Mesendoderm (in vitro differentiated cells): ENCODE measurements at places on chromosomes 6 and 20.

DNA sequence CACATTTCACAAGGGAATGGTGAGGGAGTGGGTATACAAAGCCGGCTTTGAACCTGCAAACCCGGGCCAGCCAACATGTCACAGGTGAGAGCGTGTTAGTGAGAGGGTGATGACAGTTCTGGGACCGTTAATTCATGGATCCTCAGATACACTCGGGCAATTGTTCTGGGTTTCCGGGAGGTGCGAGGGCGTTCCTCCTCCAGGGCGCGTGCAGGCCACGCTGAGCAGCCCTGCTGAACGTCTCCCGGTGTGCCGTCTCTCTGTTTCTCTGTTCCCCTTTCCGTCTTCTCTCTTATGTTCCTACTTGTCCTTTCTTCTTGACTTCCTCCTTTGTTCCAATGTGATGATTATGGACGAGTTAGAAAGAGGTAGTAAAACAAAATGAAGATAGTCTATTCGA, 130.0 kb upstream of the GMDS start:
- no peak overlapping the region for H3K27ac ChIP-seq
- no peak overlapping the region for H3K4me3 ChIP-seq
- H3K4me1 ChIP-seq: no peaks in the 10 kb centered on the region

GRCh38 chr20:10965936-10966470, 292.2 kb upstream of the JAG1 start:
- no peak for DNase-seq
- H3K27me3 ChIP-seq: no peaks in the 10 kb centered on the region

- H3K4me1 ChIP-seq: no peaks in the 10 kb centered on the region
- H3K36me3 ChIP-seq: no peaks in the 10 kb centered on the region
- no peak for DNase-seq
- H3K27me3 ChIP-seq: no peaks in the 10 kb centered on the region
- H3K4me3 ChIP-seq: no peak overlapping the region
Observed at GRCh38 chr6:100115407-100116101, 121.5 kb upstream of the MCHR2 start.

DNA sequence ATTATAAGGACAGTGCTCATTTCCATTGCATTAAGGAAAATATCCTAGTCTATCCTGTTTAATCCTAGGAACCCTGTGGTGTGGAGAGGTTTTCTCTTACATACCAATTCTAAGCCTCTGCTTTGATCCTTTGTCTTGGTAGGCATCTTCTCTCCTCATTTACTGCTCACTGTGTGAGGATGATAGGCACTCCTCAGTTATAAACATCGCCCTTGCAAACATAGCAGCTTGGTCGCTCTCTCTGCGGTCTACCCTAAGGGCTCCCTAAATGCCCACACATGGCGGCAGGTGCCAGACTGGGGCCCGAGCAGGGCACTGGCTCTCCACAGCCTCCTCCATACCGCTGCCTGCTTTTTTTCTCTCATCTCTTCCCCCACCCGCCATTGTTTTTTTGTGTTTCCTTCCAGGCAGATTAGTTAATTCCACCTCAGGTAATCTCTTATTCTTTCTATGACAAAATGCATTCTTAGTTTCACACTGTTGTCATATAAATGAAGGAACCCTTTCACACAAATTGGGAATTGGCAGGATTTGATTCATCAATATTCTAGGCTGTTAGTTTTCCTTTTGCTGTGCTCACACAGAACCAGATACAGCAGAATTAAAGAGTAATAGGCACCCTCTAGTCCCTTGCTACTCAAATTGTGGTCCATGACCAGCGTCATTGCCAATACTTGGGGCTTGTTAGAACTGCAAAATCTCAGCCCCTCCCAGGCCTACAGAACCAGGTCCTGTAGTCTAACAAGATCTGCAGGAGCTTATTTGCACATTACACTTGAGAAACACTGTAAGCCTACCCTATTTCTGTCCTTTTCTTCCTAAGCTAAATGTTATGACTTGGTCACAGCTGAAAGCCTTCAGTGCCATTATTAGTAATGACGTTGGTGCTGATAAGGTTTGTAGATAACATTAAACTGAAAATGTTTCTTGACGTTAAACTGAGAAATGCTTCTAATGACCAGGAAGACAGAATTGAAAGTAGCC, 36.3 kb downstream of the CARMIL1 start:
- no peak overlapping the region for H3K4me3 ChIP-seq
- no peaks in the 10 kb centered on the region for H3K36me3 ChIP-seq
- H3K27me3 ChIP-seq: no peaks in the 10 kb centered on the region
- DNase-seq: peak; percentile 85
- H3K27ac ChIP-seq: no peak overlapping the region
